ENCODE measurements at places on chromosomes 5 and 9. TPM values are rescaled to one million over a fixed set of nuclear protein-coding genes. Genes with fewer than 3 reads are reported as not detected.

The GRXCR2 gene
- not detected for total RNA-seq

The KDM3B gene
- total RNA-seq: 42.9 TPM

DNA sequence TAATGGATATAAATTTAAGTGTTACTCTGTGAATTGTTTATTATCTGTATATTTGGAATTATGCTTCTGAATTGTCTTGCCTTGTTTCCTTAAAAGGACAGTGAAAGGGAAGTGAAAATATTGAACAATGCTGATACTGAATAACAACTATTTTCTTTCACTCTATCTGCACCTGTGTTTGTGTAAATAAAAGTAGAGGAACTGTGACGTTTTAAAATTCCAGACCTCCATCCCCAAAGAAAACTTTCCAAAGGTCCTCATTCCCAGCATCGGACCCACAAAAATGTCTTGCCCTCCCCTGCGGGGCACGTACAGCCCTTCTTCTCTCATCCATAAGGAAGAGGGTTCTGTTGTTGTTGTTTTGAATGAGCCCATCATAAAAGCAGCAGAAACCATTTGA, 100.0 kb downstream of the NLN start:
- no peak for DNase-seq

DNA sequence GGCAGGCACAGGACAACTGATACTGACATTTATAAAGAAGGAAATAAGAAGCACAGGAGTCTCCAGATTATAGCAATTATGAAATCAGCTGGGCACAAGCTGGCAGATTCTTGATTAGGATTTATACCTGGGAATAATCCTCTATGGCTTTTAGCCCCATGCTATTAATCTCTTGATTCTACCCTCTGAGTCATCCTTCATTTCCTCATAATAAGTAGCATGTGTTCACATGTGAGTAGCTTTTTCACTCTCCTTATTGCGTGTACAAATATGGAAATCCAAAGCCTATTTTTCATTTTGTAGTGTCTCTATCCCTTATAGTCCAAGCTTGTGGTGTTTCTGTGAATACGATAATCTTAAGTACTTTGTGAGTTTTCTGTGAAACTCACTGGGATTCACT, 185.0 kb upstream of the PRLR start:
- DNase-seq: no peak

The DMRT3 gene
- total RNA-seq: not detected

DNA sequence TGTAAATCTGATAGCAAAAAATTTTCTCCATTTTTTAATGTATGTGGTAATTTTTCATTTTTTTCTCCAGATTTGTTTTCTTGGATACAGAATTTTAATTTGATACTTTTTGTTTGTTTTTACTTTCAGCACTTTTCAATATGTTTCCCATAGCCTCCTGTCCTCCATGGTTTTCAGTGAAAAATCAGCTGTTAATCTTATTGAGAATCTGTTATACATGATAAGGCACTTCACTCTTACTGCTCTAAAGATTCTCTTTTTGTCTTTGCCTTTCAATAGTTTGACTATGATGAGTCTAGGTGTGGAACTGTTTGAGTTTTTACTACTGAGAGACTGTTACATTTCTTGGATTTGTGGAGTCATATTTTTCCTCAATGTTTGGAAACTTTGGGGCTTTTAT, 455.7 kb upstream of the NUDT12 start:
- no peak for DNase-seq

Measured in MG63 (cell line).